ENCODE measurements at places on chromosomes 3 and 15.

DNA sequence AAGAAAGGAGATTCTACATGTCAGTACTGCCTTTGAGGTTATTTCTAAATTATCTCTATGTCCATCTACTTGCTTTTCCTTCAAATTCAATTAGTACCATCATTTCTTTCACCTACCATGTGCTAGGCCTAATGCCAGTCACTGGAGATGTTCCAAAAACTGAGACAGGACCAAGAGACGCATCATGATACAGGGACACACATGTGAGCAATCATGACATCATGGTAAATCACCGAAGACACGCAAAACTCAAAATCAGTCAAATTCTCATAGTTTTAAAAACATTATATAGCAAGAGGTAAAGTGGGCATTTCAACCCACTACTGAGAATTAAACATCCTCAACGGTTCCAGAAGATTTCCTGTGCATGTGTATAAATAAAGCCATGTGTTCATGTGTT lies 95.0 kb downstream of the CD47 start:
- DNase-seq: no peak

GRCh38 chr15:70196372-70197316 lies 98.9 kb upstream of the TLE3 start:
- DNase-seq: peak; percentile 90

- no peak for DNase-seq
These were observed 33.6 kb downstream of the SPATA12 start for GRCh38 chr3:57093971-57094535.

GRCh38 chr15:94164971-94165370 lies 66.4 kb upstream of the MCTP2 start:
- no peak for DNase-seq

GRCh38 chr15:96047255-96047931 lies 283.1 kb upstream of the NR2F2 start:
- DNase-seq: no peak

DNA sequence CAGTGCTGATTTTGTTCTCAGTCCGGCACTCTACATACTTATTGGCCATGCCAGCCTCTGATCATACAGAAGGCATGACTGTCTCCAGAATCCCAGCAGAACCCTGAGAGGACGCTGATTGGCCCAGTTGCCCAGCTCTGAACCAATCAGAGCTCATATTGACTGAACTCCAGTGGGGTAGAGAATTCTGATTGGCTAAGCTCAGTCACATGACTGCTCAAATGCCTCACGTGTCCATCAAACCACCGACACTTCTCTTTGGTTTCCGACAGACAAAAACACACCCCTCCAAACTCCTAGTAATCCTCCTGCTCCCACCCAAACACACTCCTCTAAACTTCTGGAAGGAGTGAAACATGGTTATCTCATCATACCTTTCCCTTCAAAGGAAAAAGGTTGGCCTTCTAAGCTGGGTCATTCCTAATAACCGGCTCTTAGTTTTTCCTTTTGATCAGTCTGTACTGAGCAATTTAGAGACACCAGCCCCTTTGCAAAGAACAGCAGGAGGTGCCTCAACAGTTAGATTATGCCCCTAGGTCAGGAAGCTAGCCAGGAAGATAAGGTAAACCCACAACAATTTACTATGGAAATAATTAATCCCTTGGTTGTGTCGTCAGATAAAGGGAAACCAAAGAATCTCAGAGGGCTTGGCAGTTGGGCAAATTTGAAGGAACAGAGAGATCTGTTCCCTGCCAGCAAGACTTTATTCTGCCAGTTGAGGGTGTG lies 187.8 kb downstream of the TLE3 start:
- no peak for DNase-seq

DNA sequence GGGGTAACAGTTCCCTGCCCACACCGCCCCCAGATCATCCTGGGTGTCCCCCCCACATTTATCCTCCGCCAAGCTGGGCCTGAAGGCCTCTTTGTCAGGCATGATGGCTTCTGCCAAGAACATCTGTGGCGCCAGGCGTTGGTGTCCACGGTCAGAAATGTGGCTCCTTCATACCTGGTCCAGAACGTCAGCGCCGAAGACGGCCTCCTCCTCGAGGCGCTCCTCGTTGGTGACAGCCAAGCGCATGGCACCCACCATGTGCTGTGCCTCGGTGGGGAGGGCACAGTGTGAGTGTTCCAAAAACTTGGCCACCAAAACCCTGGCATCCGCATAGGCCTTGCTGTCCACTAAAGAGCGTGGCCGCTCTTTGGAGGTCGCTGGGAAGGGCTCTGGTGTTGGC lies 146.5 kb downstream of the NSMCE3 start:
- no peak for DNase-seq

- no peak for DNase-seq
These were observed 416.6 kb upstream of the WNT5A start for GRCh38 chr3:55903680-55904079.

- no peak for DNase-seq
These were observed 84.3 kb downstream of the RAB11A start for GRCh38 chr15:65953622-65954021.

- DNase-seq: no peak
These were observed 9.8 kb upstream of the TMEM115 start for GRCh38 chr3:50369012-50369670.

GRCh38 chr15:43095708-43096347 lies 10.0 kb downstream of the UBR1 start:
- DNase-seq: no peak

DNA sequence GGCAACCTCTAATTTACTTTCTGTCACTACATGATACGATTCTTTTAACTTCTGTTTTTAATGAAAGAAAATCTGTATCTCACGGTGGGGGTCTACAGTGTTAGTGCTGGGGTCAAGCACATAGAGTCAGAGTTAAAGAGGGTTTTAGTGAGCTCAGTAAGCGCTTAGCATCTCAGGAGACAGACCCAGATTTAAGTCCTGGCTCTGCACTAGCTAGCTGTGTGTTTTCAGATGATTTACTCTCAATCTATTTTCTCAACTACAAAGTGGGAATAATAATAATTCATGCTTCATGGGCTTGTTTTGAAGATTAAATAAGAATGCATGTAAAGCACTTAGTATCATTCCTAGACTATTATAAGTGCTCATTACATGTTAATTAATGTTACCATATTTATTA lies 63.4 kb upstream of the KBTBD8 start:
- no peak for DNase-seq

DNA sequence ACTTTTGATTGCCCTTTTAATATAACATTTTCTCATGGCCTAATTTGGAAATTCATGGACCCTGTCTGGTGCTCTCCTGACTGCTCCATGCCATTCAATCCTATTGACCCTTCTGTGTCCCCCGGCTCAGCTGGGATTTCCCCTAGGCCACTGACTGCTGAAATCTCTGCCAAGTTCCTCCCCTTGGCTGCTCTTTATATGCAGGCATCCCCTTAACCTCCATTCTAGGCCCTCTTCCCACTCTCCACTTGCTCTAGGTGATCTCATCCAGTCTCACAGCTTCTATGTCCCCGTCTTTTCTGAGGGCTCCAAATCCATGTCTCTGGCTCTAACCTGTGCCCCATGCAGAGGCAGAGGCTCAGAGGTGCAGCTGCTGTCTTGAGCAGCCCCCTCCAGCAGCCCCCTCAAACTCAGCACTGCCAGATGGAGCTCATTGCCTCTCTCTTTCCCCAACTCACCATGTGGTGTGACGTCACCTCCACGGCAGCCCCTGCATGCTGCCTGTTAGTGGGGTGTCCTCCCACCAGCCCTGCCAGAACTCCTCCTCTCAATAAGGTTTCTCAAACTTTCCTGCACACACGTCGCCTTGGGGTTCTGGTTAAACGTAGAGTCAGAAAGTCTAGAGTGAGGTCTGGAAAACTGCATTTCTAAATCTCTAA lies 6.6 kb downstream of the FSD2 start:
- DNase-seq: no peak

- DNase-seq: no peak
These were observed 18.7 kb upstream of the RAD54L2 start for GRCh38 chr3:51519848-51520247.

Data from NCI-H510A (cell line).